HT1080 (cell line): ENCODE measurements at places on chromosomes 11 and 22. TPM values are rescaled to one million over a fixed set of nuclear protein-coding genes. Genes with fewer than 3 reads are reported as not detected.

Gene ALDH3B1
- total RNA-seq, result 15.5 and 19.0 TPM in 2 replicates

Gene ZW10
- total RNA-seq, result 32.3 and 33.1 TPM in 2 replicates

Gene LRRC74B
- total RNA-seq, result not detected in 2 replicates

Gene SLC22A12
- not detected in 2 replicates for total RNA-seq

Gene BET1L
- total RNA-seq, result 12.3 and 15.2 TPM in 2 replicates

Gene SMCO4
- total RNA-seq, result 18.8 and 42.6 TPM in 2 replicates

Gene ASCC2
- total RNA-seq, result 48.0 and 49.1 TPM in 2 replicates

Gene OR6A2
- not detected in 2 replicates for total RNA-seq

Gene SMC1B
- total RNA-seq, result not detected in 2 replicates

Gene KDELR3
- total RNA-seq, result 9.1 and 11.8 TPM in 2 replicates

Gene KCNC1
- 0.10 TPM in 1 of 2 replicates, not detected in the other for total RNA-seq

Gene PTGDR2
- total RNA-seq, result 0.07 TPM in 1 of 2 replicates, not detected in the other

Gene MS4A15
- total RNA-seq, result not detected in 2 replicates

Gene E2F8
- total RNA-seq, result 2.7 and 5.2 TPM in 2 replicates

Gene INTS4
- 31.0 and 37.7 TPM in 2 replicates for total RNA-seq

Gene OTOG
- not detected in 2 replicates for total RNA-seq

Gene TSPO
- 304 and 404 TPM in 2 replicates for total RNA-seq

Gene BBOX1
- total RNA-seq, result not detected in 2 replicates

Gene ST14
- 0.07 and 0.31 TPM in 2 replicates for total RNA-seq

Gene PGA5
- total RNA-seq, result not detected in 2 replicates

Gene HEPHL1
- 0.06 TPM in 1 of 2 replicates, not detected in the other for total RNA-seq

Gene DDTL
- 2.9 and 5.1 TPM in 2 replicates for total RNA-seq

Gene CDCA5
- total RNA-seq, result 63.3 and 78.4 TPM in 2 replicates

Gene PDGFD
- total RNA-seq, result not detected in 2 replicates

Gene TMEM45B
- total RNA-seq, result not detected in 2 replicates

Gene HOATZ
- not detected in 2 replicates for total RNA-seq

Gene STK33
- total RNA-seq, result 8.6 and 11.6 TPM in 2 replicates

Gene AMOTL1
- 28.6 and 30.7 TPM in 2 replicates for total RNA-seq

Gene INS
- not detected in 2 replicates for total RNA-seq

Gene SCGB1A1
- total RNA-seq, result not detected in 2 replicates

Gene CDC42EP2
- 35.3 and 42.7 TPM in 2 replicates for total RNA-seq
